NCI-H446 treated with DMSO at 0.1 percent for 48 hours (cell line): ENCODE measurements at places on chromosomes 1 and 21.

DNA sequence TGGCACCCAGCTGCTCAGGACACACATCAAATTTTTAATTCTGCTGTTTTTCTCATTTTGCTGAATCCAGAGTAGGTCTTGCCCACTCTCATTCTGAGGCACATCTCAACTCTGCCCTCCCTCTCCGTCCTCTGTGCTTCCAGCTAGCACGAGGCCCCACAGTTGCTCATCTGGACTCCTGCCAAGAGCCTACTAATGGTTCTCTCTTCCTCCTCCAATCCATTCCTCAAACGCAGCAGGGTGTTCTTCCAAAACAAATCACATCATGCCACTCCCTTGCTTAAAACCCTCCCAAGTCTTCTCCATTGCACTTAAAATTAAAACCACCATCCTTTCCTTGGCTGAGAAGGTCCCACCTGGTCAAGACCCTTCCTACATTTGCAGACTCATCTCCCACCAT is 49.8 kb upstream of the SCAF4 start:
- peak; percentile 57 for DNase-seq

DNA sequence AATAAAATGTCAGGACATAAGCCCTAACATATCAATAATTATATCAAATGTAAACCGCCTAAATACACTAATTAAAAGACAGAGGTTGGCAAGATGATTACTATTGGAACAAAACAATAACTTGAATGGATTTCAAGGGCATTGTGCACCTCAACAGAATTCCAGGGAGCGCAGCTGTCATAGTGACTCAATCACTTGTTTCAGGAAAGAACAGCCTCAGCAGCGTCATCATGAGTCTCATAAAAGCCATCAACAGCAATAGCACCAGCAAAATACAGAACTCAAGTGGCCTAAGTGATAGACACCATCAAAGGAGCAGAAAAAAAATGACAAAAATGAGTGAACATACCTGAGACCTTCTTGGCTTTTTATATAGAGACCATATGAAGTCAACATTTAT is 632.7 kb upstream of the NR5A2 start:
- DNase-seq = no peak

GRCh38 chr1:56509713-56510641 is 69.4 kb downstream of the PLPP3 start:
- DNase-seq = no peak

GRCh38 chr1:23902321-23903278 is 10.6 kb downstream of the CNR2 start:
- no peak for DNase-seq
